AG04450 (cell line): ENCODE measurements at places on chromosomes 4 and X. TPM values are rescaled to one million over a fixed set of nuclear protein-coding genes. Genes with fewer than 3 reads are reported as not detected.

Gene OTUD6A
- polyA plus RNA-seq = not detected in 2 replicates

Gene DCAF8L2
- polyA plus RNA-seq = not detected in 2 replicates

Gene CXorf49
- polyA plus RNA-seq = not detected in 2 replicates

Gene INPP4B
- 3.4 and 5.1 TPM in 2 replicates for polyA plus RNA-seq

Gene ANTXR2
- polyA plus RNA-seq = 87.7 and 105 TPM in 2 replicates

Gene VCX3A
- not detected in 2 replicates for polyA plus RNA-seq

Gene TMEM31
- not detected in 2 replicates for polyA plus RNA-seq
